ENCODE measurements at places on chromosomes 3 and 15.

- no peak overlapping the region for H3K27ac ChIP-seq
- no peak overlapping the region for H3K4me3 ChIP-seq
- H3K4me1 ChIP-seq, result no peaks in the 10 kb centered on the region
- H3K27me3 ChIP-seq, result peaks cover 41% of the 10 kb centered on the region
- no peaks in the 10 kb centered on the region for H3K36me3 ChIP-seq
Measured at GRCh38 chr3:41173926-41174885, 25.1 kb upstream of the CTNNB1 start.

DNA sequence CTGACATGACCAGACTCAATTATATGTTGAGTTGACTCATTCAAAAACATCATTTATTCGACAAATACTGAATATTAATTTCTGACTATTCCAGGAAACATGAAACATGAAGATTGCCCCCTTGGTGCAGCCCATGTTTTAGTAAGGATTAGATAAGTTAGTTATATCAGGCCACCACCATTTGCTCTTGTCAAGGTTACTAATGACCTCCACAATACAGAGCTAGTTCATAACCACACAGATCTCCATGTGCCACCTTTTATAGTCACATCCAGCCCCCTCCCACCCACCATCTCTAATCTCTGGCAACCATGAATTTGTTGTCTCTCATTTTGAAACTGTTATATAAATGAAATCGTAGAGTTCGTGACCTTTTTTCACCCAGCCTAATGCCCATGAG, 15.7 kb downstream of the KLHL18 start:
- H3K27me3 ChIP-seq, result no peaks in the 10 kb centered on the region
- no peak overlapping the region for H3K27ac ChIP-seq
- peaks cover 23% of the 10 kb centered on the region for H3K36me3 ChIP-seq
- peaks cover 43% of the 10 kb centered on the region for H3K4me1 ChIP-seq
- H3K4me3 ChIP-seq, result no peak overlapping the region

- no peak for DNase-seq
- no peak overlapping the region for H3K27ac ChIP-seq
- H3K36me3 ChIP-seq, result peaks cover 1% of the 10 kb centered on the region
- H3K4me3 ChIP-seq, result no peak overlapping the region
- no peaks in the 10 kb centered on the region for H3K4me1 ChIP-seq
Measured at GRCh38 chr15:53378096-53378800, 381.2 kb downstream of the WDR72 start.

- no peak overlapping the region for H3K4me3 ChIP-seq
- H3K27ac ChIP-seq, result no peak overlapping the region
- DNase-seq, result no peak
Measured at GRCh38 chr15:63461230-63461985, 43.0 kb upstream of the USP3 start.

- no peak overlapping the region for H3K27ac ChIP-seq
- H3K27me3 ChIP-seq, result no peaks in the 10 kb centered on the region
- H3K4me1 ChIP-seq, result no peaks in the 10 kb centered on the region
- H3K4me3 ChIP-seq, result no peak overlapping the region
- H3K36me3 ChIP-seq, result peaks cover 11% of the 10 kb centered on the region
- DNase-seq, result no peak
Measured at GRCh38 chr15:34241376-34242330, 16.8 kb downstream of the EMC4 start.

DNA sequence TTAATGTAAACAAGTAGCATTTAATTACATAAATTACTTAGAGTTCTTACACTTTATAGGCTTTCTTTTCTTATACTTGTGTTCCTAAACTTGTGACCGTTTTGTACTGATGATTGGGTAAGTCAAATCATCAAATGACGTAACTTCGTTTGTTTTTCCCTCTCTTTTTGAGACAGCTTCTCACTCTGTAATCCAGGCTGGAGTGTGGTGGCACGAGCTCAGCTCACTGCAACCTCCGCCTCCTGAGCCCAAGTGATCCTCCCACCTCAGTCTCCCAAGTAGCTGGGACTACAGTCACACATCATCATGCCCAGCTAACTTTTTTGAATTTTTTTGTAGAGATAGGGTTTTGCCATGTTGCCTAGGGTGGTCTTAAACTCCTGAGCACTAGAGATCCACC, 226.0 kb downstream of the TCF12 start:
- H3K4me3 ChIP-seq, result no peak overlapping the region
- peaks cover 19% of the 10 kb centered on the region for H3K4me1 ChIP-seq
- DNase-seq, result no peak
- peaks cover 3% of the 10 kb centered on the region for H3K36me3 ChIP-seq
- no peaks in the 10 kb centered on the region for H3K27me3 ChIP-seq

- H3K27me3 ChIP-seq, result peaks cover 3% of the 10 kb centered on the region
- H3K4me1 ChIP-seq, result no peaks in the 10 kb centered on the region
- no peak overlapping the region for H3K4me3 ChIP-seq
Measured at GRCh38 chr15:100192097-100193080, 149.4 kb downstream of the ADAMTS17 start.

DNA sequence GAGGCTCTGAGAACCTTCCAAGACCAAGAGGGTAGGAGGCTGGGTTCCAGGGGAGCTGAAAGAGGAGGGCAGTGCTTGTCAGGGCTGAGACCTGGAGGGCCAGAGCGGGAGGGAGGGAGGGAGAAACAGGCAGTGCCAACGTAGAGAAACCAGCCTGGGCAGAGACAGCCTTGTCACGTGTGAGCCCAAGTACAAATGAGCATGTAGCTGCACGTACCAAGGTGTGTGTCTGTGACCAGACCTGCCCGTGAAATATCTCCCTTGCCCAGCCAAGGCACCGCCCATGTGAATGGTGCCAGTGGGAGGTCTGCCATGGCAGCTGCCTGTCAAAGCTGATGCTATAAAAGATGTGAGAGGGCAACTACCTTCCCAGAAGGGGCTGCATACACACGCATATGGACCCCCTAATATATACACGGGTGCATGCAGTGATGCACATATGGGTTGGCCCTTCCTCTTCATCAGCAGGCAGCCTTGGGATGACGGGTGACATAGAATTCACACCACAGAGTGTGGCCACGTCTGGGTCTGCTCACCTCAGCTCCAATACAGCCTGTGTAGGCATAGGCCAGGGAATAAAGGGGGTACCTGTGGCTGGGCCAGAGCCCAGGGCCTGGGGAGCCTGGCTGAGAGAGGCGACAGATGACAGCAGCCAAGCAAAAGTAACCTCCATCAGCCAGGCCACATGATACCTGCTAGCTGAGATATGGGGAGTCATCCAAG, 7.8 kb upstream of the CTDSPL start:
- H3K4me1 ChIP-seq, result no peaks in the 10 kb centered on the region
- DNase-seq, result no peak
- peaks cover 17% of the 10 kb centered on the region for H3K27me3 ChIP-seq
- H3K27ac ChIP-seq, result no peak overlapping the region
- H3K36me3 ChIP-seq, result no peaks in the 10 kb centered on the region

DNA sequence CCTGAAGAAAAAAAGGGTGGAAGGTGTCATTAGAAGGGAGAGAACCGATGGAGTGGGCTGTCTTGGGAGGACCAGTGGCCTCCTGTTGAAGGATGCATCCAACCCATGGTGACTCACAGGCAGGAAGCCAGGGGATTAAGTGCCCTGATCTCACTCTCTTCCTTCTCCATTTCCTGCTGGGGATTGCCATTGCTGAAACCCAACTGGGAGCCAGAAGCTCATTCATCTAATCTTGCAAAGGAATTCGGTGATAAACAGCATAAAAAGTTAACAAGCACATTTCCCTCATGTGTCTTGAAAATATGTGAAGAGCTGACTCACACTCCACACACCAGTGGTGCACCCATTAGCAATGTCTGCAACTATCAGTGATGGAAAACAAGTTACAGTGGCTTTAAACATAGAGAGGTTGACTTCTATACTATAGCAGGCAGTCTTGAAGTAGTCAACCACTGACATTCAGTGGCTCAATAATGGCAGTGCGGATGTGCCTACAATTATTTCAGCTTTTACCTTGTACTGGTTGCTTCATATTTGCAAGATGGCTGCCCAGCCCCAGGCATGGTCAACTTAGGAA, 12.8 kb upstream of the CSRNP1 start:
- H3K36me3 ChIP-seq, result no peaks in the 10 kb centered on the region
- no peak for DNase-seq
- no peaks in the 10 kb centered on the region for H3K4me1 ChIP-seq

DNA sequence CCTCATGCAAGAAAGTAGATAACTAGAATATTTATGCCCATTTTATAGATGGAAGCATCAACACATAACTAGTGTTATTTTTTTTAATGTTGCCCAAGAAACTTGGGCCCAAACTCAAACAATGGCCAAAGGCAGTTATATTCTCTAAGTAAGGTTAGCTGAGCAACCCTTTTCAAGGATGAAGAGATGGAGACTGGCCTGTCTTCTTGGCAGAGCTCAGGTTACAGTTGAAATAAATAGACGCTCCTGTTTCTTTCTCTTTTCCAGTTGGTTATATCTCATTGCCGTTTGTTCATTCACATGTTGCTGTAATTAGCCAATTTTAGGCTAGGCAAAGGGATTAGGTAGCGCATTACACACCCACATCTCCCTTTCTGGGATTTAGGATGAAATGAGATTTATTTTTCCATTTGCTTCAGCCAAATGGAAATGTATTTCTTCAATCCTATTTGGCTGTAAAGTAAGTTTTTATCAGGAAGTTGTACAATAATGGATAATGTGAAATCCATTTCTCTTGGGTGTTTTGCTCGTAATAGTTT, 93.2 kb downstream of the CMSS1 start:
- H3K4me3 ChIP-seq, result no peak overlapping the region
- no peaks in the 10 kb centered on the region for H3K36me3 ChIP-seq
- no peak overlapping the region for H3K27ac ChIP-seq
- no peak for DNase-seq

- no peak for DNase-seq
- peak overlapping the region; percentile 77 for H3K27ac ChIP-seq
- H3K27me3 ChIP-seq, result no peaks in the 10 kb centered on the region
- peaks cover 68% of the 10 kb centered on the region for H3K36me3 ChIP-seq
- H3K4me1 ChIP-seq, result peaks cover 58% of the 10 kb centered on the region
- no peak overlapping the region for H3K4me3 ChIP-seq
Measured at GRCh38 chr3:56769116-56769707, 32.5 kb downstream of the ARHGEF3 start.

- no peaks in the 10 kb centered on the region for H3K36me3 ChIP-seq
- DNase-seq, result no peak
- H3K27me3 ChIP-seq, result no peaks in the 10 kb centered on the region
- no peak overlapping the region for H3K27ac ChIP-seq
- H3K4me1 ChIP-seq, result no peaks in the 10 kb centered on the region
- no peak overlapping the region for H3K4me3 ChIP-seq
Measured at GRCh38 chr3:69941439-69942176, 57.9 kb upstream of the SAMMSON start.

DNA sequence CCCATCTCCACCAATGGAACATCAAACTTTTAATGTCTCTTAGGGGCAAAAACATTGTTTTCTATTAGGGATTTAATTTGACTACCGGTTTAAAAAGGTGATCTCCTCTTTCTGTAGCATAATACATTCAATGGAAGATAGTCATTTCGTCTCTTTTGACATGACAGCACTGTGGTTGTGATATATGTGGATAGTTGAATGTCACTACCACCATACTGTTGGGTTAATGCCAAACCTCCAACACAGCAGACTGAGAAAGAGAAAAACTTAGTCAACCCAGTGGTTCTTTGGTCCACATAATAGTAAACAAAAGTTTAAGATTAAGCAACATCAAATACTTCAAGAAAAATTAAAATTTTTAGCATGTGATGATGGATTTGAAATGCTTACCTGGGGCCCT, 530.4 kb downstream of the AGBL1 start:
- H3K27ac ChIP-seq, result no peak overlapping the region
- H3K27me3 ChIP-seq, result peaks cover 12% of the 10 kb centered on the region
- no peak overlapping the region for H3K4me3 ChIP-seq
- H3K36me3 ChIP-seq, result peaks cover 2% of the 10 kb centered on the region

- H3K36me3 ChIP-seq, result no peaks in the 10 kb centered on the region
- peaks cover 14% of the 10 kb centered on the region for H3K4me1 ChIP-seq
- H3K27ac ChIP-seq, result no peak overlapping the region
- H3K4me3 ChIP-seq, result no peak overlapping the region
- DNase-seq, result no peak
Measured at GRCh38 chr3:53753518-53754183, 92.6 kb downstream of the CHDH start.

DNA sequence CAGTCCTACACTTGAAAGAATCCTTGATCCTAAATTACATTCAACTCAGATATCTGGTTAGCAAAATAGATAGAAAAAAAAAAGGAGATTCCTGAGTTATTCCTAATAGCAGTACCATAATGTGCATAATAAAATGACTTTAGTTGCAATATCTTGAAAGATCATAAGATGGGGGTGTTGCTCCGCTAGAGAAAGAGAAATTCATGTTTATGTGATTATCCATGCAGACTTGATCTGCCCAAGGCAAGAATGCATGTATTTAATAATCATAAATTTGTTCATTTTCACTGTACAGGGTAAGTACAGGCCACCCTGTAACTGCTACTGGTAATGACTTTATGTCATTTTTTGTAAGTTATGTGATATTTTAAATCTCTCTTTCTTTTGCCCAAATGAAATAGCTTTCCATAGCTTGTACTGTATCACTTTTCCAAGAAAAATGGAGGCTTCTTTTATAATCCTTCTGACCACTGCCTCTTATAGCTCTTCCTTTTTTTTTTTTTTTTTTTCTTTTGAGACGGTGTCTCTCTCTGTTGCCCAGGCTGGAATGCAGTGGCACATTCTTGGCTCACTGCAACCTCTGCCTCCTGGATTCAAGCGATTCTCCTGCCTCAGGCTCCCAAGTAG, 84.6 kb downstream of the HCN4 start:
- DNase-seq, result no peak
- no peaks in the 10 kb centered on the region for H3K27me3 ChIP-seq
- no peak overlapping the region for H3K4me3 ChIP-seq
- no peak overlapping the region for H3K27ac ChIP-seq
- peaks cover 10% of the 10 kb centered on the region for H3K36me3 ChIP-seq

GRCh38 chr3:16496408-16497222, 16.9 kb downstream of the RFTN1 start:
- peak overlapping the region; percentile 43 for H3K4me3 ChIP-seq
- peaks cover 70% of the 10 kb centered on the region for H3K4me1 ChIP-seq
- H3K36me3 ChIP-seq, result peaks cover 5% of the 10 kb centered on the region
- no peak for DNase-seq

DNA sequence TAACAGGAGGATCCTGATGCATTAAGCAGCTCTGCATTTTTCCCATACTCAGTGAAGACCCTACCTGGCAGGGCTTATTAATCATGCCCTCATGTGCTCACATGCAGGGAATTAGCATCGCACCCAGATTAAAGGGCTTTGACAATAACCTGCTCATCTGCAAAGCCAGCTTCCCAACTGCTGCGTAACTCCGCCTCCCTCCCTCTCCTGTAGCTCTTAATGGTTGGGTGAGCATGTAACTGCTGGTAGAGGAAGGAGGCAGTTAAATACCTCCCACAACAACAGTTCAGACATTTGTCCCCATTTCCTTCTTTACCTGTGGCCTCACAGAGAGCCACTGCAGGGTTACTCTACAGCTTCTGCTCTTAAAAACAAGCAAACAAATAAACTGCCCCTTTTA, 203.6 kb upstream of the WNT5A start:
- H3K4me3 ChIP-seq, result no peak overlapping the region
- H3K36me3 ChIP-seq, result no peaks in the 10 kb centered on the region
- no peak for DNase-seq
- no peak overlapping the region for H3K27ac ChIP-seq
